ENCODE measurements at places on chromosomes 16 and 17.
A peak's percentile ranks its signal among the peaks of the same experiment; 100 is the strongest.

GRCh38 chr16:53530046-53530445, 27.0 kb upstream of the AKTIP start:
- DNase-seq, result no peak

GRCh38 chr17:76515274-76515949, 14.2 kb upstream of the RHBDF2 start:
- peak; percentile 54 for DNase-seq

DNA sequence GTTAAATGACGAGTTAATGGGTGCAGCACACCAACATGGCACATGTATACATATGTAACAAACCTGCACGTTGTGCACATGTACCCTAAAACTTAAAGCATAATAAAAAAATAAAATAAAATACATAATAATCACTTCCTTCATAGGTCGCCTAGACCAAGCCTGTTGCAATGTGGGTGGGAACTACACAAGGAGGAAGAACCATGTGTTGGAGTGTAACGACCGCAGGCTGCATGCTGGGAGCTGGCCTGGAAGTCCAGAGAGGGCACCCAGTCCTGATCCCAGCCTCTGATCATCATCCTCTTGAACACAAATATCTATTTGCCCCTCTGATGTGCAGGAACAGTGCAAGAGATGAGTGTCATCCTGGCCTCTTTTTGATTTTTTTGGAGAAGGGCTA, 224.7 kb upstream of the ASIC2 start:
- DNase-seq, result no peak

DNA sequence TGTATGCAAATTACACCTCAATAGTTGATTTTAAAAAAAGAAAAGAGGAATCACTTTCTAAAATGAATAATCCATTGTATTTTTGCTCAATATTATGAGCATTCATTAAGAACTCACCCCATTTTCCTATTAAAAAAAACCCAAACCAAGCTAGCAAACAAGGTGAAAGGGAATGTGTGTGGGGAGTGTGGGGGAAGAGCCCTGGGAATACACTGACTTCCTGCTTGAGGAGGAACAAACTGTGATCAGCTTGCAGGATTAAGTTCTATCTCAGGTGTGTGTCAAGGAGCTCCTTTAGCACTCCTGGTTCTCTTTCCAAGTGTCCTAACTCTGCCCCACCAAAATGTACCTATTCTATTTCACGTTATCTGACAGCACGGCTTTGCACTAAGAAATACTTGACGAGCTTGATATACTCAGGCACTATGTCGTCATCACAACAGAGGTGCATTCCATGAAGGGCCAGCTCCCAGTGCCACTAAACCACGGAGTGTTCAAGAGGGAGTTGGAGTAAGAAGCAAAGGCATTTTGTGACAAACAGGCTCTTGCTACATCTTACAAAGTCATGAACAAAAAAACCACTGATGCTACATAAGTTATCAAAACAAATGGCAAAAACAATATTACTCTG, 73.2 kb downstream of the MYH10 start:
- no peak for DNase-seq

- DNase-seq, result no peak
Measured at GRCh38 chr16:16147316-16147999, 75.8 kb downstream of the ABCC6 start.

DNA sequence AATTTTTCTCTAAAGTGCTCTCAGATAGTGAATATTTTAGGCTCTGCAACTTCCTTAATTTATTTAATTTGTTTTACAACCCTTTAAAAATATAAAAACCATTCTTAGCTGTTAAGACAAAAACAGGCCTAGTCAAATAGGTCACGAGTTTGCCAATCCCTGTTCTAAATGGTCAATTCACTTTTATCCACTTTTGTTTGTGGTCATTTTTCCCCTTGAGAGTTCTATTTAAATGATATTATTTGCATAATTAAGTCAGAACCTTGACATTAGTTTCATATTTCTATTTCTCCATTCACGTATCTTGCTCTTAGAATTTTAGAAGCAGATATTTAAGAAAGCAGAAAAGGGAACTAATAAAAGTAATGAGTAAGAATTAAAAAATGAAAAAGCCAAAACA, 4.0 kb downstream of the AMFR start:
- DNase-seq, result peak; percentile 34

- DNase-seq, result no peak
Measured at GRCh38 chr17:48627118-48627597, 1.0 kb upstream of the HOXB9 start.

DNA sequence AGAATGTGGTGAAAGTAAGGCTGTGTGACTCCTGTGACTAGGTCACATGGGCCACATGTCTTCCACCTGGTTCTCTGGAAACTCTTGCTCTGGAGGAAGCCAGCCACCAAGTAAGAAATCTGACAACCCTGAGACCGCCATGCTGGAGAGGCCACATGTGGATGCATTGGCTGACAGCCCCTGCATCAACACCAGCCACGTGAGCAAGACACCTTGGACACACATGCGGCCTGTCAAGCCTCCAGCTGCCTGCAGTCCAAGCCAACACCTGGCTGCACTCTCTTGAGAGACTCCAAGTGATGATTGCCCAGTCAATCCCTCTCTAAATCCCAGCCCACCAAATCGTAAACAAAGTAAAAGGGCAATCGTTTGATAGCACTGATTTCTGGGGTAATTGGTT, 112.6 kb downstream of the FOXL1 start:
- DNase-seq, result no peak

DNA sequence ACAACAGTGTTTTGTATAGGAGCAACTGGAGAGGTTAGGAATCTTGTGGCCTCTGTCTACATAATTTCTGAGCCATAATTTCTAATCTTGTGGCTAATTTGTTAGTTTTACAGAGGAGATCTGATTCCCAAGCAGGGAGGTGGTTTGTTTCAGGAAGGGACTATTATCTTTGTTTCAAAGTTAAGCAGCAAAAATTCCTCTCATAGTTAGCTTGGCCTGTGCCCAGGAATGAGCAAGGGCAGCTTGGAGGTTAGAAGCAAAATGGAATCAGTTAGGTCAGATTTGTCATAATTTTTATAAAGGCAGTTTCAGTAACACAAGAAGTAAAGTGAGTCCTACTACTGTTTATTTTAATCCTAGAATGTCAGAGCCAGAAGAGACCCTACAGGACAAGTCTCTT, 2.0 kb upstream of the RDM1 start:
- DNase-seq, result no peak

- DNase-seq, result no peak
Measured at GRCh38 chr16:11674818-11675560, 6.7 kb downstream of the SNN start.

DNA sequence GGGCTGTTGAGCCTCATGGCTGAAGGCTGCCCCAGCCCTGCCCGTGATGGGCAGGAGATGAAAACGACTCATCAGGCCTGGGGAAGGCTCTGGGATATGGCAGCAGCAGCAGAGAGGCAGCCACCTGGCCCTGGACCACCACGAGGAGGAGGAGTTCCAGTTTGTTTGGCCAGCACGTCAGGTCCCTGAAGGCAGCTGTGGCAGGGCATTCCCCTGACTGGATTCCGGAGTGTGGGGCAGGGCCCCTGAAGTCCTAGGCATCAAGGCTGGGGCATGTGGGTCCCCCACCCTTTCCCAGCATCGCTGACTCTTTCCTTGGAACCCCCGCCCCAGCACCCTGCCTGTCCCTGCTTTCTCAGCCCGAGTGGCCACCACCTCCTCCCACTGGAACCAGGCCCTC, 197.4 kb downstream of the ZNF423 start:
- DNase-seq, result no peak

GRCh38 chr17:41065829-41066624, at the start of gene KRTAP2-4:
TSS of gene KRTAP2-4 (minus strand) at chr17:41065879. CDS start at chr17:41065845, 34 bp downstream.
- DNase-seq, result no peak

DNA sequence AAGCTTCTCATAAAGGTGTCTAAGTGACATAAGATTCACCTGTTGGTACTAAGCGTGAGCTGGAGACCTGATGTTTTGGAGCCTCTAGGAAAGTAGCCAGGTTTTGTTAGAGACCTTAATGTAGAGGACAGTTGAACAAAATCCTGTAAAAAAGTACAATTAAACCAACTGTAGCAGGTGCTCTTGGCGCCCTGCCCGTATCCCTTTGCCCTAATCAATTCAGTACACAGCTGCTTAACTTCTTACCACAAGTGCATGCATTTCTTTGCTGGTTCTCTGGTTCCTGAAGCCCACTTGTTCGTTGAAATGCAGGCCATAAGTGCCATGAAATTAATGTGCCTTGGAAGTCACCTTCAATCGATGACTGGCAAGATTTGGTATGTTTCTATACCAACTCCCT, 24.4 kb downstream of the GLP2R start:
- no peak for DNase-seq

DNA sequence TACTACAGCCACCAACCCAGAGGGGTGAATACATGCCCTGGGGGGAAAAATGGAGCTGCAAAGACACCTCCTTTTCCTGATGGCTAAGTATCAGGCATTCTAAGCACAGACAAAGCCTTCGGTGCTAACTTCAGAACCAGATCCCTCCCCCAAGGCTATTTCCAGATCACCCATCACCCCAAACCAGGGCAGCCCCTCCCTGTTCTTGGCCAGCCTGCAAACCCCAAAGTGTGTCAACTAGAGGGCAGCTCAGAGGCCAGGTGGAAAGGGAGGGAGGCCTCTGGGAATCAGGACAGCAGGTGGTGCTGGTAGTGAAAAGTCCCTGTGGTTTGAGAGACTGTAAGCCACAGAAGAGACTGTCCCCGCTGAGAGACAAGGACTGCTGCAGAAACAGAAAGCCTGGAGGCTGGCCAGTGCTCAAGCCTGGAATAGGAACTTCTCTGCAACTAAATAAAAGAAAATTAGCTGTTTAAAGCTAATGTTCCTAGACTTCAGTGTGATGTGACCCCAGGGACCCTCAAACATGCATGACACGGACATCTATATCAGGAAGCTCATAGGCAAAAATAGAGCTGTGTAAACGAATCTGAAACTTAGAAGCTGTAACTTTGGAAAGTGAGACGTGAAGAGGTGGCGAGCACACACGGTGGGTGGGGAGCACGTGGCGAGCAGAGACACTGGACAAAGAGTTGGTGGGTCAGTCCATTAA, 9.1 kb downstream of the TUBG1 start:
- DNase-seq, result no peak

GRCh38 chr17:17590883-17591354, 589 bp downstream of the PEMT start:
- no peak for DNase-seq

DNA sequence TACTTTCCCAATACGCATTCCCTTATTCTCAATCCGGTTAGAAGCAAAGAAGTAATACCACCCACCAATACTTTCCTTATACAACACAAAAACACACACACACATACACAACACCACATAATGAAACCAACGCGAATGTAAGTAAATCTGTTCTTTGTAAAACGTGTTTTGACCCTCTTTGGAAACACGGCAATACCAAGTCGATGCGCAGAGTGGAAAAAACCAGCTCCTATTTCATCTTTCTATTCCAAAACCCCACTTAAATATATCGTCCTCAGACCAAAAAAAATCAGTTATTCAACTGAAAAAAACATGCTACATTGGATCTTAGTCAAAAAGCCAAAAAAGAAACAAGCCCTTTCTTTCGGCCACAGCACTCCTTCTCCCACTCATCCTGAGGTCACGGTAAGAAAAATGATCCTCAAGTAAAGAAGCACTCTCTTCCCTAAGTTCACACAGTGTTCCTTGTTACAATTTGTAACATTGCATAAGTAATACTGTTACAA, 31.0 kb upstream of the ARL4D start:
- no peak for DNase-seq

- DNase-seq, result no peak
Measured at GRCh38 chr17:77382966-77383612, 242.3 kb downstream of the SEC14L1 start.

All from memory B cell (primary cell).